NCI-H226 (cell line): ENCODE measurements at places on chromosomes 3 and 15.

DNA sequence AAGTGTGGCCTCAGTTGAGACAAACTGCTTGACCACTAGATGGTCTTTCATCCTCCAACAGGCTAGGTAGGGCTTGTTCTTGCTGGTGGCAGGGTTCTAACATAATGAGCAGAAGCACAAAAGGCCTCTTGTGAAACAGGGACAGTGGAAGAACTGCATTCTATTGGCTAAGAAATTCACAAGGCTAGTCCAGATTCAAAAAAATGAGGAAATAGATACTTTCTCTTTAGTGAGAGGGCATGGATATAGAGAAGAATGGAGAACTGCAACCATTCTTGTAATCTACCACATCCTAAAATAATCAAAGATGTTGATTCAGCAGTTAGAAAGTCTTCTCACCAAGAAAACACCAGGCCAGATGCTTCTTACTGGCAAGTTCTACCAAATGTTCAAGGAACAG is 143.7 kb upstream of the LRIG1 start:
- DNase-seq: no peak

DNA sequence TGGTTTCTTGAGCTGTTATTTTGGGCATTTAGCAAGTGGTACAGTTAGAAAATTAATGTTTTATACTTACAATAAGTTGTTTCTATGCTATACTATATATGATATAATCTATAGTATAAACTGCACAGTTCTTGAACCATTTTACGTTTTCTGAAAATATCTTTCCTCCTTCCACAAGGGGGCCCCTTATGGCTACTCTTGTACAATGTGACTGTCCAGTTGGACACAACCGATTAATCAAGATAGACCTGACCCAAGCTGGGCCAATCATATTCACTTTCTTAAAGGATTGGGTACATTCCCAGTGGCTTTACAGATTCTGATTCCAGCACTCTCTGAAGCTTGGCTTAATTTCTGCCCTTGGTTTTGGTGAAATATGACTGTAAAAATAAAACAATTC is 953.4 kb downstream of the AGBL1 start:
- peak; percentile 35 for DNase-seq

DNA sequence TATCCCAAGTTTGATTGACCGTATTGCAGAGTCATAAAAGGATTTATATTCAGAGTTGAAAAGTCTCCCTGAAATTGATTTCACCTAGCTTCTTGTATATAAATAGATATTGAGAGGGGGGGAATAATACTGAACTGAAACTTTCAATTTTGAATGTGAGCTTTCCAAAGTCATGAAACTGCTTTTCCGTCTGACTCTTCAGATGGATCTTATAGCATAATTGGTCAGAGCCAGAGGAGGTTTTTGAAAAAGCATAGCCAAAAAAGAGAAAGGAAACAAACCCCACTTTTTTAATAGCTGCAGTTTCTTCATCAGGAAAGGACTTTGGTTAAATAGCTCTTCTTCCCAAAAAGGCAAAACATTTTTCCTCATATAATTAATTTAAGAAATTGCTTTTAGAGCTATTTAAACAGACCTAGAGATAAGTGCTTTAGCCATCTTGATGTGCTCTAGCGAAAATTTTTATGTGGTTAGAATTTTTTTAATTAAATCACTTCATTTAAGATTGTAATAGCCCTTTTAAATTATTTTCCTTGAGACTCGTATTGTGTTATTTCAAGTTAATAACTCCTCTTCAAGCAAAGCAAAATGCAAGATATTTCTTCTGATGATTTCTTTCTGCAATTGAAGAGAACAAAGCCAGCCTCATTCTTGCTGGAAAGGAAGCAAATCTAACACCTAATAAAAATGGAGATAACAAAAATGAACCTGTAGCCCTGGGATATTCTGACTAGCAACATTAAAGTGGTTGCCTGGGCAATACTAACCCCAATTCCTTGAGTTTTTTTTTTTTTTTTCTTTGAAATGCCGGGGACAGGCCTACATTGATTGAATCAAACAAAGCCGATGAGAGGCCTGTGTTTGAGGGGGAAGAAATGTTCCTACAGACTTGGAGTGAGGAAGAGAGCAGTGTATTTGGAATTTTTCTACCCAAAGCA is 173.6 kb downstream of the PTPRG start:
- DNase-seq: no peak

GRCh38 chr3:27661797-27662196 is 60.3 kb downstream of the EOMES start:
- no peak for DNase-seq

DNA sequence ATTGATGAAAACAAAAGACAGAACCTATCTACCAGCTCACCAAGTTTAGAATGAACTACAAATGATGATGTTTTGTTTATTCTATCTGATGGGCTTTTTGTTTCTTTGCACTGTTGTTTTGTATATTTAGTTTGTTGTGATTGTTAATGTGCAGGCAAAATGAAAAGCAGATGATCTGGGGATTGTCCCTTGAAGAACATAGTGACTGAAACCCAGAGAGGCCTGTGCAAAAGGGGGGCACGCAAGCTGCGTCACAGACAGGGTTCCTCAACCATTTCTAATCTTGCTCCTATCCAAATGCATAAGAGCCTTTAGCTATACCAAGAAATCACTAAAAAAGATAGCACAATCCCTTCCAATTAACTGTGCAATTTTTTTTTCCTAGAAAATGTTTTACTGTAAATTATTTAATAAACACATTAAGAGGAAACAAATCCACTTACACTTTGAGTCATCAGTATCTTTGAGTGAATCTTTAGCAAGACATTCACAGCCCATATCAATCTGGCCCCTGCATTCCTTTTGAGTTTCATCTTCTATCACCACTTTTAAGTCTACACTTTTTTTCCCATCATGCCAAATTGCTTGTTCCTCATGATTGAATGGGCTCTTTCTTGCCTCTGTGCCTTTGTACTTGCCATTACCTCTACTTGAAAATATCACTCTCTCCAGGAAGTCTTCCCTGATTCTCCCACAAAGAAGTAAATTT is 220.3 kb downstream of the ATP8B4 start:
- DNase-seq: no peak

DNA sequence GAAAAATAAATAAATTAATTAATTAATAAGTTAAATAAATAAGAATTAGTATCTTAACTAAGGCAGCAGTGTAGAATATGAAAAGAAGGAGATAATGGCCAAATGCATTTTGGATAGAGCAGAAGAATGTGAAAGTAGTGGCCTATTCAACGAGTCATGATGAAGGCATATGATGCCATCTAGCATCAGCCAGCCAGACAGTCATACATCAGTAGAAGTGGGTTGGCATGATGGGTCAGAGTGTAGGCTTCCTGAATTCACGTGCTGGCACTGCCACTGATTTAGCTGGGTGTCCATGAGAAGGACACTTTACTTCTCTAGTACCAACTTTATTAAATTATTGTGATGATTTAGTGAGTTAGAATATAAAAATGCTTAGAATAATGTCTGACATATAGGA is 256.1 kb upstream of the ARPP21 start:
- no peak for DNase-seq

GRCh38 chr3:52891615-52892081 is 5.7 kb downstream of the STIMATE start:
- DNase-seq: no peak

- no peak for DNase-seq
These were observed 32.7 kb downstream of the HDGFL3 start for GRCh38 chr15:83174891-83175290.

GRCh38 chr3:177569875-177570657 is 372.8 kb upstream of the TBL1XR1 start:
- DNase-seq: no peak

DNA sequence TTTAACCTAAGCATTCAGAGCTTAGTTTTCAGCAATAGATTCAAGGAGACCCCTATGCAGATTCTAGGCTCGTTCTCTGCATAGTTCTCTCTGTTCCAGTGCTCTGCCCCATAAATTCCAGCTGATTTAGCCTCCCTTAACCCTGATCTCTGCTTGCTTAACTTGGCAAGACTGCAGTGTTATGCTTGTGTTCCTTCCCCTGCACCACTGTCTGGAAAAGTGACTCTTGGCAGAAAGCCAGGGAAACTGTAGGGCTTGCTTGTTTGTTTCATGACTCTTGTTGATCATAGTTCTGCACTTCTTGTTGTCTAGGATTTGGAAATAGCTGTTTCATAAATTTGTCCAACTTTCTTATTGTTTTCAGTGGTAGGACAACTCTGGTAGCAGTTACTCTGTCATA is 40.1 kb downstream of the ANAPC13 start:
- no peak for DNase-seq

DNA sequence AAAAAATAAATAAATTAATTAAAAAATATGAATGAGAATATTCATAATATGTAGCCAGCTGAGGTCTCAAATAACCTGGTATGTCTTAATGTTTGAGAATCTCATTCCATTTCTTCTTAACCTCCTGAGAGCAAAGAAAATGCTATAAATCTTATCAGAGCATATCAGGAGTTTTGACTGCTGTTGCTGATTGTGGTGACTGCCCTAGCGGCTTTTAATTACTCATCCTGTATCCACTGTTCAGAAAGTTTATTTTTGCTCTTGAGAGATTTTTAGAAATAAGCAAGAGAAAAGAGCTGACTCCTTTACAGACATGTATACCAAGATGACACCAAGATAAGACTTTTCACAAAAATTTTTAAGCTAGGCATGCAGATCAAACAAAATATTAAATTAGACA is 454.8 kb upstream of the CBLB start:
- peak; percentile 67 for DNase-seq

GRCh38 chr3:106392915-106393314 is 524.1 kb upstream of the CBLB start:
- DNase-seq: no peak

DNA sequence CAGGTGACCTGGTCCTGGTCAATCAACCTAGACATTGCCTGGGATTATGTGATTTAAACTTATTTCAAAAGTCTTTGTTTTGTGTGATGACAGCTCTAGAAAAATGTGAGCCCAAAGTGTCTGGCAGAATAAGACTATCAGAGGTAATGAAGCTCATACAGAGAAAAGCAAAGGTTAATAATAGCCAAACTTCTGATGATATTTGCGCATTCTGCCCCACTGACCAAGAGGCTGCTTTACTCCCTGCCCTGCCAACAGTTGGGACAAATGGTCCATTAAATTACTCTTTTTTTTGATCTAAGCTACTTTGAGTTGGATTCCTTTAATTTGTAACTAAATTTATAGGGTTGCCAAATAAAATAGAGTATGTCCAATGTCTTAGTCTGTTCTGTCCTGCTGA is 911.2 kb downstream of the MCTP2 start:
- no peak for DNase-seq

- DNase-seq: no peak
These were observed 27.3 kb downstream of the ACSBG1 start for GRCh38 chr15:78207110-78207458.

GRCh38 chr15:62745621-62746225 is 296.8 kb upstream of the TPM1 start:
- DNase-seq: no peak

DNA sequence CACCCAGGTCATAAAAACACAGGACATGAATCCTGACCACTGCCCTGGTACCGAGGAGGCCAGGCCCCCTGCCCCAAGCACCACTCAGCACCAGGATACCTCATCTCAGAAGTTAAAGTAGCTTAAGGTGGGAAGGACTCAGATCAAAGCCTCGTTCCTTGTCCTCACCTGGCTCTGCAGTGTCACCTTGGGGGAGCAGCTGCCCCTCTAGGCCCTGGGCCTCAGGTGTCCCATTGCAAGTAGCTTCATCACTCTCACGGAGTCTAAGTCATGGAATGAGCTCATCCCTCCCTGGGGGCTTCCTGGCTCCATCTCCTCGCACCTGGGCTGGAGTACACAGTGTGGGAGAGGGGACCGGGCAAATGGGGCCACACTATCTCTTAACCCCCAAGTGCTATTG is 148.0 kb downstream of the TPRA1 start:
- no peak for DNase-seq
